ENCODE measurements at places on chromosomes 13 and 19. TPM values are rescaled to one million over a fixed set of nuclear protein-coding genes. Genes with fewer than 3 reads are reported as not detected.

DNA sequence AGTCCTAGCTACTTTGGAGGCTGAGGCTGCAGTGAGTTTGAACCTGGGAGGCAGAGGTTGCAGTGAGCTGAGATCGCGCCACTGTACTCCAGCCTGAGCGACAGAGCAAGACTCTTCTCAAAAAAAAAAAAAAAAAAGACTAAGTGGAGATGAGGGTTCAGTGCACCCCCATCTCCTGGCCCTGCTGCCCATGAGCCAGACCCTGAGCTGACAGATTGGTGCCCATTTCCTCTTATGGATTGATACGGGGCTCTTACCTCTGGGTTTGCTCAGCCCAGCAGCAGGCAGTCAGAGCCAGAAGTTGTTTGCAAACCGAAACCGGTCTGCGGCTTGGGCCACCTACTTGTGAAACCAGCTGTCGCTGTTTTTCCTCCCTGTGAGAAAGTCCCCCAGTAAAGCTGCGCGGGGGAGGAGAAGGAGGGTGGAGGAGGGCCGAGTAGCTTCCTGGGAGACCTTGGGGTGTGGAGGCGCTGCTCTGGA lies 36.9 kb downstream of the ARRDC2 start:
- H3K27me3 ChIP-seq = peaks cover 5% of the 10 kb centered on the region
- H3K4me1 ChIP-seq = peaks cover 20% of the 10 kb centered on the region
- DNase-seq = peak; percentile 67
- H3K27ac ChIP-seq = peak overlapping the region; percentile 23
- H3K4me3 ChIP-seq = no peak overlapping the region

GRCh38 chr13:91111476-91112200 lies 235.8 kb upstream of the MIR17HG start:
- H3K4me1 ChIP-seq = no peaks in the 10 kb centered on the region
- H3K27me3 ChIP-seq = no peaks in the 10 kb centered on the region
- no peak overlapping the region for H3K27ac ChIP-seq
- no peak overlapping the region for H3K4me3 ChIP-seq
- no peaks in the 10 kb centered on the region for H3K36me3 ChIP-seq
- no peak for DNase-seq

GRCh38 chr13:63107179-63107943 lies 1691.7 kb upstream of the PCDH20 start:
- no peak overlapping the region for H3K4me3 ChIP-seq
- no peak for DNase-seq
- no peaks in the 10 kb centered on the region for H3K27me3 ChIP-seq
- no peaks in the 10 kb centered on the region for H3K36me3 ChIP-seq
- H3K27ac ChIP-seq = no peak overlapping the region

- DNase-seq = no peak
- H3K4me1 ChIP-seq = no peaks in the 10 kb centered on the region
- H3K4me3 ChIP-seq = no peak overlapping the region
- no peaks in the 10 kb centered on the region for H3K36me3 ChIP-seq
These were observed 383.7 kb downstream of the DIAPH3 start for GRCh38 chr13:59780058-59780457.

DNA sequence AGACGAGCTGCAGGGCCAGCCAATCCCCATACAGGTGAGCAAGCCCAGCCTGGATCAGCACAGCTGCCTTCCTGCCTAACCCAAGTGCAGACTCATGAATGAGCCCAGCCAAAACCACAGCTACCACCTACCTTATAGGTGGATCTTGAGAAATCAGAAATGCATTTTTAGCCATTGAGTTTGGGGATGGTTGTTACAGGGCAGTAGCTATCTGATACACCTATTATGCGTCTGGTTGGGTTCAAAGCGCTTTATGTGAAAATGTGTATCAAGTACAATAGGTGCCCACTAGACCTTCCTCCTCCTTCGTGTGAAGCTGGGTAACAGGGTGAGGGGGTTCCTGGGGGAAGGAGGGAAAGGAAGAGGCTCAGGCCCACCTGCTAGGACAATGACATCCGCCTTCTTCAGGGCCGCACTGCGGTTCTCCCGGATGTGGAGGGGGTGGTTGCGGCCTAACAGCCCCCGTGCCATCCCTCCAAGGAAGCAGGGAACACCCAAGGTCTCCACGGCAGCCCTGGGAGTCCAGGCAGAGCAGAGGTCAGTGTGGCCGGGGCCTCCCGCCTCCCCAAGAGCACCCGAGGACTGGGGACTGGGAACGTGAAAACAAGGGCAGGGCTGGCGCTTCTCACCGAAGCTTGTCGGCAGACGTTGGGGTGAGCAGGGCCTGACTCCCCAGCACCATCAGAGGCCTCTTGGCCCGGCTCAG lies 11.7 kb downstream of the SYDE1 start:
- no peaks in the 10 kb centered on the region for H3K4me1 ChIP-seq
- no peak overlapping the region for H3K4me3 ChIP-seq
- peaks cover 15% of the 10 kb centered on the region for H3K36me3 ChIP-seq
- DNase-seq = no peak

DNA sequence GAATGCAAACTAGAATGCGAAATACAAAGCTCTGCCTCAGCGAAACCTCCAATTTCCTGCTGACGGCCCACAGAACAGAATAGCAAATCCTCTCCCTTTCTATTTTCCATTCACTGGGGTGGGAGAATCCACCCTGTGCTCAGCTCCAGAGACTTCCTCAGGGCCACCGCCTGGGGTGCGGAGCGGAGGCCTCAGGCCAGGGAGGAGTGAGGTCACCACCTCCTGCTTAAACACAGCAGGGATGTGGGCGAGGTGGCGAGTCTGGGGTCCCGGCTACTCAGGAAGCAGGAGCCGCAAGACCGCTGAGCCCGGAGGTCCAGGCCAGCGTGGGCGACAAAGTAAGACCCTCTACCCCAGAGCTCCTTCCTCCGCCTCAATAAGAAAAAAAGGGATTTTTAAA lies 666 bp upstream of the ZNF320 start:
- H3K36me3 ChIP-seq = peaks cover 30% of the 10 kb centered on the region
- H3K27me3 ChIP-seq = no peaks in the 10 kb centered on the region
- H3K4me1 ChIP-seq = no peaks in the 10 kb centered on the region
- no peak for DNase-seq
- no peak overlapping the region for H3K4me3 ChIP-seq

DNA sequence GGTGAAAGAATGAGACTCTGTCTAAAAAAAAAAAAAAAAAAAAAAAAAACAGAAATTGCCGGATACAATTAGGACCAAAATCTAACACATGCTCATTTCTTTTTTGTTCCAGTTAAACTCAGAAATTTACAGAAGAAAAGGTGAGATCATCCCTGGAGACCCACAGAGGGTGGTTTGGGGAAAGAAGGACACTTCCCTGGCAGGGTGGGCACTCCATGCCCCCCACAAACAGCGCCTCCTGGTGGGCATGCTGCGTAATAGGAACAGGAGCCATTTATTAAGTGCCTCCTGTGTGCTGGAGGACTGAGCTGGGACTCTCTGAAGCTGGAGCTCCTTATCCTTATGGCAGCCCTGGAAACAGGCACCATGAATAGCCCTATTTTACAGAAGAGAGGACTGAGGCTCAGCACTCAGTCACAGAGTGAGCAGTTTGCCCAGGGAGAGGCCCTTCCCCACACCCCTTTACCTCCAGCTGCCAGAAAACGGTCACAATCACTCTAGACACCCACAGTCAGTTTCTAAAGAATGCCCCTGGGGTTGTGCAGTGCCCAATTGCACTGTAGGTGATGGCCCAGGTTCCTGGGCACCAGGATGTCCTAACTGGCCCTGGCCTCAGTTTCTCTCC lies 10.1 kb downstream of the C19orf38 start:
- DNase-seq = no peak
- H3K4me3 ChIP-seq = no peak overlapping the region
- no peaks in the 10 kb centered on the region for H3K36me3 ChIP-seq
- no peak overlapping the region for H3K27ac ChIP-seq
- no peaks in the 10 kb centered on the region for H3K27me3 ChIP-seq

- no peaks in the 10 kb centered on the region for H3K4me1 ChIP-seq
- DNase-seq = no peak
- no peak overlapping the region for H3K4me3 ChIP-seq
- H3K27ac ChIP-seq = no peak overlapping the region
These were observed 111.6 kb downstream of the RNF17 start for GRCh38 chr13:24875566-24875965.

- no peak for DNase-seq
- H3K4me3 ChIP-seq = no peak overlapping the region
- peaks cover 31% of the 10 kb centered on the region for H3K36me3 ChIP-seq
- no peaks in the 10 kb centered on the region for H3K27me3 ChIP-seq
- H3K4me1 ChIP-seq = peaks cover 16% of the 10 kb centered on the region
- H3K27ac ChIP-seq = peak overlapping the region; percentile 63
These were observed 3.0 kb upstream of the ZNF628 start for GRCh38 chr19:55473225-55474012.

DNA sequence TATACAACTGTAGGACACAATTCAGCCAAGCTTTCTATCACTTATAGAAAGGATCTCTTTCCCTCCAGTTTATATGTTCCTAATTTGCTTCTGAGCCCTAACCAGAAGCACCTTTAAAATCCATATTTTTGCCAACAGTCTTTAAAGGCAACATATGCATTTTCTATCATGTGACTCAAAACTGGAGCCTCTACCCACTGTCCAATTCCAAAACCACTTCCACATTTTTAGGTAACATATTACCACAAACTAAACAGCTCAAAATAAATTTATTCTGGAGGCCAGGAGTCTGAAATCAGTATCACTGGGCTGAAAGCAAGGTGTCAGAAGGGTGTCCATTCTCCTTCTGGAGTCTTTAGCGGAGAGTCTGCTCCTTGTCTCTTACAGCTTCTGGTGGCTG lies 15.9 kb upstream of the EFNB2 start:
- peaks cover 11% of the 10 kb centered on the region for H3K36me3 ChIP-seq
- no peaks in the 10 kb centered on the region for H3K4me1 ChIP-seq
- no peak for DNase-seq
- H3K27me3 ChIP-seq = no peaks in the 10 kb centered on the region
- H3K27ac ChIP-seq = no peak overlapping the region

GRCh38 chr19:57667228-57667627 lies 1.5 kb upstream of the ZSCAN4 start:
- H3K27ac ChIP-seq = no peak overlapping the region
- H3K4me3 ChIP-seq = no peak overlapping the region
- DNase-seq = no peak
- peaks cover 15% of the 10 kb centered on the region for H3K36me3 ChIP-seq
- H3K27me3 ChIP-seq = peaks cover 11% of the 10 kb centered on the region

Gene TMPRSS9
- total RNA-seq = not detected

Gene ZNF382
- total RNA-seq = 4.2 TPM

Gene ZNF701
- total RNA-seq = not detected

Gene F10
- total RNA-seq = not detected

Gene AKT2
- total RNA-seq = 182 TPM

Gene NTN5
- total RNA-seq = 0.66 TPM

Gene CGB3
- total RNA-seq = 1.1 TPM

Gene HSPH1
- total RNA-seq = 216 TPM

Gene CEACAM7
- 9.0 TPM for total RNA-seq

Data from Calu3 (cell line).